Lower lobe of right lung (tissue), 2 donors: ENCODE measurements at places on chromosomes 16 and 17.
A peak's percentile ranks its signal among the peaks of the same experiment; 100 is the strongest.

GRCh38 chr16:13435415-13435814 is 484.5 kb upstream of the ERCC4 start:
- DNase-seq, result no peak

GRCh38 chr16:19168371-19169081 is 486 bp downstream of the SYT17 start:
- peak; percentile 59 for DNase-seq

- no peak for DNase-seq
Observed at GRCh38 chr16:49742428-49743202, 113.3 kb downstream of the ZNF423 start.

DNA sequence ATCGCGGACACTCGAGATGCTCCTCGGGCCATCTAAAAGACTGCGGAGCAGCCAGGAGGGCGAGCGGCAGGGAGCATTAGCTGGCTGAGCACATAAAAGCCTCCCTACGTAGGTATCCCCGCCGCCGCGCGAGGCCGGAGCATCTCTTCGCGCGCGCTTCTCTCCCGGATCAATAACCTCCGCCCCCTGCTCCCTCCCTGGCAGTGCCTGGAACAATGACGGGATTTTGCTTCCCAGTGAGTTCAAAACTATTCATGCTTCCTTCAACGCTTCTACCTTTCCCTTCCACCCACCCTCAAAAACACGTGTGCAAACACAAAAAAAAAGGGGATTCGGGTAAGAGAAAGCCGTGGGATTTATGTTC is 984 bp downstream of the CENPV start:
- no peak for DNase-seq

GRCh38 chr16:20166531-20167235 is 93.0 kb upstream of the GPR139 start:
- no peak for DNase-seq
